ENCODE measurements at places on chromosomes 6 and 20. TPM values are rescaled to one million over a fixed set of nuclear protein-coding genes. Genes with fewer than 3 reads are reported as not detected.

Gene OTOR
- polyA plus RNA-seq: not detected

- DNase-seq: no peak
Observed at GRCh38 chr6:13471184-13471583, 16.2 kb downstream of the GFOD1 start.

GRCh38 chr6:35239581-35239980 lies 20.0 kb upstream of the ZNF76 start:
- DNase-seq: no peak

Gene HLA-DRB1
- not detected for polyA plus RNA-seq

- no peak for DNase-seq
Observed at GRCh38 chr20:775679-776135, 7.4 kb upstream of the SLC52A3 start.

DNA sequence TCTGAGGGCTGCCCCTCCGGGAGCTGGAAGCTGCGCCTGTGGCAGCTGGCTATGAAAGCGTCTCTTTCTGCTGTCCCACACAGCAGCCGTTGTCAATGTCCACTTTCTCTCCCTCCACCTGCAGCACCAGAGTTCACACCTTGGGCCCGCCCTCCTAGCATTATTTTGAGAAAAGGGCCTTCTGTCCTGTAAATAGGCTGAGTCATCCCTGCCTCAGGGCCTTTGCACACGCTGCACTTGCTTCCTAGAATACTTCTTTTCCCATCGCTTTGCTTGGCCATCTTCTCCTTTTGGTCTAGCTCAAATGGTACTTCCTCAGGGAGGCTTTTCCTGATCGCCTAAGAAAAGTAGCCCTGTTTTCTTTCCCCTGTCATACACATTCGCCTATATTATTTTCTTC lies 69.3 kb upstream of the ZNFX1 start:
- no peak for DNase-seq

DNA sequence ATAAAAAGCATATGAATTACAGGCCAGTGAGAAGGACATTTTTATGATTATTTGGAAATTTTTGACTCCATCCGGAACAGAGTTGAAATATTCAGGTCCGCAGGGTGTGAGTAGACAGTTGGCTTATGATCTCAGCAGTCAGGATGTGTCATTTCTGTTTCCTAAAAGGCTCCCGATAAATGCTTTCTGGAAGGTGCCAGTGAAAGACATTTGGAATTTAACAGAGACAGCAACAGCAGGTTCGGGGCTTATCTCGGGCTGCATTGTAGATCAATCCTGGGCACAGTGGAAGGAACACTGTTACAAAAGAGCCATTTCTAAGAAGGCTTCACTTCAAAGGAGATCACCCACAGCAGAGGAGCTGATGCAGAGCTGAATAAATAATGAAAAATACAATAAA lies 934.4 kb downstream of the KIF16B start:
- no peak for DNase-seq

Measured in SK-N-SH (cell line).